ENCODE measurements at places on chromosomes 5 and 9. TPM values are rescaled to one million over a fixed set of nuclear protein-coding genes. Genes with fewer than 3 reads are reported as not detected.

Gene CRHBP
- not detected for total RNA-seq

Gene IFNA2
- not detected for total RNA-seq

Gene SPOCK1
- not detected for total RNA-seq

DNA sequence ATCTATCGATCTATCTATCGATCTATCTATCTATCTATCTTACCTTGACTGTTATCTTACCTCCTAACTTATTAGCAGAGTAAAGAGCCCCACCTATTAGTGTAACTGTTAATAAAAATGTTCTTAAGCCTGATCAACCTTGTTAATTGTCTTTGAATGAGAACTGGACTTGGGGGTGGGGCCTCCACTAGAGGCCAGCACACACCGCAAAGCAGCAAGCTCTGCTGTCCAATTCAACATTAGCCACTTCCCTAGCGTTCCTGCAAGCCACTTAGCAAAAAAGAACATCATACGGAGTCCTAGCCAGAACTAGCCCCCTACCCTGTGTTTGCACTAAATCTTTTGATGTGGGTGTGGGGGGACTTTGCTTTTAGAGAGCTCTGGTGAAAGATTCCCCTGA is 515.8 kb downstream of the KDM4C start:
- no peak for DNase-seq

DNA sequence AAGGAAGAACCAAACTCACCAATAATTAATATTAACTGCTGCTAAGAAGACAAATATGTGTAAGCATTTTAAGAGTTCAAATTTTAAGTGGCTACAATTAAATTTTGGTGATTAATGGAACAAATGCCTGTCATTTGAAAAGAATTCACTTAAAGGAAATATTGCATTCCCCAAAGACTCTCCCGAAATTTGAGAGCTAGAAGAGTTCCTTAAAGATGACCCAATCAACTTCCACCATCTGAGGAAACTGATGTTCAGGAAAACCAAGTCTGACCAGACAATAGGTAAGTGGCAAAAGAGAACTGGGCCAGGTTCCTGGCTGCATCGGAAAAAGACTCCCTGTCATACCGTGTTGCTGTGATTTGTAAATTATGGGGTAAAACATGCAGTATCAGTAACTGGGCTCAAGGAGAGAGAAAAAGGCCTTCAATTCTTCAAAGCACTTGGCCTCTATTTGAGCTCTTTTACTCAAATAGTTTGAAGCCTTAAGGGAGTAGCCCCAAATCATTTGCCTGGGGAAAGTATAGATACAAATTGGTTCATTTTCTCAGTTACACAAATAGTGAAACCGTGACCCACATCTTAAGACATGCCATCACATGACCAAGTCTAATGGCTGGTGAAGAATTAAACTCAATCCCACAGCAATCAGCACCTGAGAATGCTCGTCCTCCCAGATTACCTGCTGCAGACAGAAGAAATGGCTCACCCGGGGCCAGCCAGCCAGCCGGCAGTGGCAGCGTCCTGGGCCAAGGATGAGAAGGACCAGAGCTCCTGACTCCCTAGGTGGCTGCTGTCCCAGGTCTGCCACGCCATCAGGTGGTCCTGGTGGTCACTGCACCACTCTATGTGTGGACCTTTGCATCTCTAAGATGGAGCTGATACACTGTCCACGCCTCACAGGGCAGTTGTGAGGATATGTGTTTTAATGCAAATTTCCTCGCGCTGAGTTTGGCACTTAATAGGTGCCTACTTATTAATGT is 162.9 kb downstream of the TTLL11 start:
- no peak for DNase-seq

GRCh38 chr5:73999297-73999696 is 373.3 kb downstream of the ARHGEF28 start:
- DNase-seq = no peak
